Activated CD4-positive, alpha-beta T cell treated with anti-CD3 and anti-CD28 coated beads for 1 hour (primary cell): ENCODE measurements at places on chromosomes 7 and 10.

GRCh38 chr10:35372329-35372728, 36.0 kb downstream of the CCNY start:
- no peak for DNase-seq

- no peak for DNase-seq
Observed at GRCh38 chr7:108244110-108244509, 113.9 kb upstream of the LAMB4 start.

DNA sequence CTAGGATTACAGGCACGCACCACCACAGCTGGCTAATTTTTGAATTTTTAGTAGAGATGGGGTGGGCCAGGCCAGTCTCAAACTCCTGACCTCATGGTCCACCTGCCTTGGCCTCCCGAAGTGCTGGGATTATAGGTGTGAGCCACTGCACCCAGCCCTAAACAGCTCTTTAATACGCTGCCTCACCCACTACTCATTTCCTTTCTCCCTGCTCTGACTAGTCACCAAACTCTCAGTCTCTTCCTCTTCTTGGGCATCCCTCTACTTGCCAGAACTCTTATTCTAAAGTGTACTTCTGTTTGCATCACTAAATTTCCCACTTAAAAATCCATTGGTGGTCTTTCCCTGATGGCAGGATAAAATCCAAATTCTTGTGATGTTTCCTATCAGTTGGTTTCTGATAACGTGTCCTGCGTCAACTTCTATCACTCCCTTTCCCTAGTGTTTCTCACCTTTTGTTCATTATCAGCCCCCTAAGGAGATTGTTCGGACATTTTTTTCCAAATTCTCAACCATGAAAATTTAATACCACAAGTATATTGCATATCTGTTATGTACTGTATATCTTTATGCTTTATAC, 124.7 kb downstream of the CUBN start:
- no peak for DNase-seq

DNA sequence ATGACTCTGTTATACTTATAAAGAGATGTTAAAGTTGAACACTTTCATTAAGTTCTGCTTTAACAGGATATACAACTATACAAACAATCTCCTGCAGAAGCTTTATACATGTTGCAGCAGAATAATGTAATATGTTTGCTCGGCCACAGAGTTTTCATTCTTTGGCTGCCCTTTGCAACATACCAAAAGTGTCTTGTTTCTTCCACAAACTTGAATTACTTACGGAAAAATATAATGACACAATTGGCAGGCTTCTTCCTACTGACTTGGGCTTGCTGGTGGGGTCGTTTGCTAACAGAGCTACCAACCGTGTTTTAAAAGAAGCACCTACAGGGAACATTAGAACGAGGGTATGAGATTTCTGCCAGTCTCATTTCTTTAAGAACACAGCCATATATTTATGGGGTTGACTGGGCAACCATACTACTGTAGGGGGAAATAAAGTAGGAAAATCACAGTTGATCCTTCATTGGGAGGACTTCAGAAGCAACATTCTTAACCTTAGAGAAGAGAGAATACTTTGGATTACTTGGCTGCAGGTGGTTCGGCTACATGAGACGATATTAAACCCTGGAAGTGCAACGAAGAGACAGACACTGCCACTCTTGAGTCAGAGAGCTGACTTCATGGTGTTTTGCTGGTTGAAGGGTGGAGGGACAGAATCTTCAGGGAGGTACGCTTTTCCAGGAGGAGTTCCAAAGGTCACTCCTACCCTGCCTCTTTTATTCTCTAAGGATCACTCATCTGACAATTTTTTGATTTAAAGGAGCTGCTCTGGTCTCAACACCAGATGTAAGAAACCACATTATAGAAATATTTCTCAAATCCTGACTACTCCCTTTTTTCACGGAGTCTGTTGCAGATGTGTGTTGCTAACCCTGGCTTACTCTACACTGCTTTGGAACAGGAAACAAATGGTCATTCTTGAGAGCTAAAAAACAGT, 123.9 kb downstream of the SEMA3C start:
- DNase-seq: no peak

DNA sequence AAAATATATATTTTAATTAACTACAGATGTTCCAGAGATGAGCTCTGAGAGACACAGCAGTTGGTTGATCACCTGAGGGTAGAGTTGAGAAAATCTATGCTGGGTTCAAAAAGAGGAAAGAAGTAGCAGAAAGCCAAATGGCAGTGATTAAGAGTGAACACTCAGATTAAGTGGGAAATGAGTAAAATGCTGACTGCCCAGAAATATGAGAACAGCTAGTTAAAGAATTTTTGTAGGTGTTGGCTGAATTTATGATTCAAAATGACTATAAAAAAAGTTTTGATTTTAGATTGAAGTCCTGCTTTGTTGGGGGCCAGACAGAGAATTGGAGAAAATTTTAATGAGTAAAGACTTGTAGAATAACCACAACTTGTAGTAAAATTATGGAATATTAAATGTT, 9.8 kb downstream of the TCTN3 start:
- no peak for DNase-seq

DNA sequence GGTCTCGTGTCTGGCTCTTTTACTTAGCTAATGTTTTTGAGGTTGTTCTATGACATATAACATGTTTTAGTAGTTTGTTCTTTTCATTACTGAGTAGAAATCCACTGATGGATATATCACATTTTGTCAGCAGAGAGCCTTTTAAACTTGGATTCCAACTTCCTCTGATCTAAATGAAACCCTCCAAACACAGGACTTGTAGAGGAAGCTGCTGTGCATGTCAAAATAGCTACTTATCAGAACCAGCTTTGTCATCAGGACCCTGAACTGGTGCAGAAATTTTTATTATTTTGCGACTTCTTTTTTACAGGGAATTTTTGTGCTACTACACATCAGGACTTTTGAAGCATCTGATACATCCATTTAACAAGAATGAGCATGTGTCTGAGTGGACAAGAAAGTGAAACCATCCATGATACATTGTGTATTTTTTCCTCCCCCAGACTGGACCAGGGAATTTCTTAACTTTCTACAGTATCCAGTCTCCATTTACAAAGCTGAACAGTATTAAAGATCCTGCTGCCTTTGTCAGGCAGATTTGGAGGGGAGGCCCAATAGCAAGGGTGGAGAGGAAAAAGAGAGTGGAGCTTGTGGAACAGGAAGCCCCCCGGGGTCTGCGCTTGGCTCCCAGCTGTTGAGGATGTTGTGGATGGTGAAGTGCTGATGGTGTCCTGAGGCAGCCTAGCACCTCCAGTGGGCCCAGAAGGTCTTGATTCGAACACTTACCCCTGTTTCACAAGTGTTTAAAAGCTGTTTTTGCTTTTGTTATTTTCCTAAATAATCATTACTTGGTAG, 29.3 kb upstream of the MTPAP start:
- no peak for DNase-seq

DNA sequence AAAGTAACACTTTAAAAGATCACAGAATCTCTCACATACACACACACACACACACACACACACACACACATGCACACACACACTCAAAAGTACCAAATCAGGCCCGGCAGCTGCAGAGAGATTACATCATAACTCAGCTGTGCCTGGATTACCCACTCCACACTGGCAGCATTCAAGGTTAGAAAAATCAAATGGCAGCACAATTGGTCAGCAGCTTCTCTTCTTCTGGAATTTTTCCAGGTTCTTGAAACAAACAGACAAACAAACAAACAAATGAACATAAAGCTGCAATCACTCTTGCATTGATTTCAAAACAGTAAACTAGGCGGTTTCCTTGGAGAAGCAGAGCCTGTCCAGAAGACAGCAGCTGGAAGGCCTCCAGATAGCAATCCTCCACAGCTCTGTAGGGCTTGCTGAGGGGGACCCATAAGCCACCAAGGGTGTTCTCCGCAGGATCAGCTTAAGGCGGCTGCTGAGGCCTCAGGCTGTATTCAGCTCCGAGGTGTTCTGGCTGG, 24.5 kb upstream of the FAM133B start:
- no peak for DNase-seq

- DNase-seq: no peak
Observed at GRCh38 chr10:32938554-32939061, 19.4 kb downstream of the ITGB1 start.

- DNase-seq: no peak
Observed at GRCh38 chr10:19908991-19909696, 92.9 kb downstream of the PLXDC2 start.

- no peak for DNase-seq
Observed at GRCh38 chr7:139811066-139811465, 18.0 kb upstream of the TBXAS1 start.

DNA sequence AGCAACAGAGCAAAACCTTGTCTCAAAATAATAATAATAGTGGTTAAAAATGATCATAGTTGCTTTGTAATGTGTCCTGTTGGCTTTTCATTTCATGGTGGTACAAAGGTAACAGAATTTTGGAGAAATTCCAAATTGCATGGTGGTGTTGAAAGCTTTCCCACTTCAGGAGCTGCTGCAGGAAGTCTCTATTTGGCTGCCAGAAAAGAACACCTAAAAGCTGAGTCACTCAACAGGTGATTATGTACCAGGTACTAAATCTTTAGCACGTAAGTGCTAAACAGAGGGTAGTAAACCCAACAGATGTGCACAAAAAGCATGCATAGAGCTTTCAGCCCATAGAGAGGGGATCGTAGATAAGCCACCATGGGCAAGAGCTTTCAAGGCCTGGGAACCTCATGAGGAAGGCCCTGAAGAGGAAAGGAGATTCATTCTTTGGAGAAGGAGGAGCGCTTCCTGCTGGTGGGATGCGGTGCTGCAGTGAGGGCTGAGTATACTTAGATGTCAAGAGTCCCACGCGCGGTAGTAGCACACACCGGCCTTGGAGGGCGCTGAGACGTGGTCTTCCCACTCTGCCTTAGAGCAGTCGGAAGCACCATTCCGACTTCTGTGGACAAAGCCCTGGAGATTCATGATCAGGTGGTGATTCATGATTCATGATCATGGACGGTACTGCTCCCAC, 118.7 kb downstream of the RALA start:
- no peak for DNase-seq

- no peak for DNase-seq
Observed at GRCh38 chr10:11824376-11824775, 1.2 kb downstream of the PROSER2 start.

- no peak for DNase-seq
Observed at GRCh38 chr7:112881-113280, 79.5 kb upstream of the FAM20C start.

GRCh38 chr10:71218046-71218650, 5.8 kb downstream of the UNC5B start:
- DNase-seq: no peak

DNA sequence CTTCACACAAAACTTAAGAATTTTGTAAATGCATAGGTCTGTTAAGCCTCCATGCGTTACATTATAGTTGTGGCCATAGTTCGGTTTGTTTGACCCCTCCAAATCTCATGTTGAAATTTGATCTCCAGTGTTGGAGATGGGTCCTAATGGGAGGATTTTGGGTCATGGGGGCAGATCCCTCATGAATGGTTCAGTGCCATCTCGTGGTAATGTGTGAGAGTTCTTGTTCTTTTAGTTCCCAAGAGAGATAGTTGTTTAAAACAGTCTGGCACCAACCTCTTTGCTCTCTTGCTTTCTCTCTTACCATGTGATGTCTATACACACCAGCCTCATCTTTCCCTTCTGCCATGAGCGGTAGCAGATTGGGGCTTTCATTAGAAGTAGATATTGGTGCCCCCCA, 264.3 kb downstream of the TCF7L2 start:
- no peak for DNase-seq

DNA sequence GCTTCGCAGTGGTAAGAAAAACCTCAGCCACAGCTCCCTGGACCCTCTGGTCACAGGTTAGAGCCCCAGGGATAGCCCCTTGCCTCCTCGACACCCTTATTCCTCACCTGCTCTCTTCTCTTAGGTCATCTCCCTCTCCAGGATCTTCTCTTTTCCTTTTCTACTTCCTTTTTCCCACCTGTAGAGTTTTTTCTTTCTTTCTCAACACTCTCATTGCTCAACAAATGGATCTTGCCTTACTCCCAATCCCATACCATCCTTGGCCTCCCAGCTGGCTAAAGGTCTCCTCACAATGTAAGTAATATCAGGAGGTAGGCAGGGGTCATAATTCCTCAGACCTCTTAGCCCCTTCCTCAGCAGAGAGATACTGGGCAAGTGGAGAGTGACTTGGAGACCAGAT, 17.2 kb downstream of the WNT8B start:
- DNase-seq: no peak

GRCh38 chr7:99927536-99927935, 1.9 kb downstream of the GJC3 start:
- DNase-seq: no peak

DNA sequence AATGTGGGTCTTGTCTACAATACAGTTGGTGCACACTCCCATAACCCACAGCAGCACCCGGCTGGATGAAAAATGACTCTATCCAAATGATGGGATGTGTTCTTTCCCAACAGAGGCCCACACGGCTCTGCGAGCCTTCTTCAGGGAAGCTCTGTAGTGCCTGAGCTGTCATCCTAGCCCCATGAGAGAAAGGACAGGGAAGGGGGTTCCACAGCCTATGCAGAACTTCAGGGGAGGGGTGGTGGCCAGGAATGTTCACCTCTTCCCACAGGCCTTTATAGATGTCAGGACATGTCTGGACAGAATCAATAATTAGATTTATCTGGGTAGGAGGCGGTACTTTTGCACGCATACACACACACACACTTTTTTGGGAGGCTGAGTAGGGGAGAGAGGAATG, 109.0 kb downstream of the JCAD start:
- no peak for DNase-seq

DNA sequence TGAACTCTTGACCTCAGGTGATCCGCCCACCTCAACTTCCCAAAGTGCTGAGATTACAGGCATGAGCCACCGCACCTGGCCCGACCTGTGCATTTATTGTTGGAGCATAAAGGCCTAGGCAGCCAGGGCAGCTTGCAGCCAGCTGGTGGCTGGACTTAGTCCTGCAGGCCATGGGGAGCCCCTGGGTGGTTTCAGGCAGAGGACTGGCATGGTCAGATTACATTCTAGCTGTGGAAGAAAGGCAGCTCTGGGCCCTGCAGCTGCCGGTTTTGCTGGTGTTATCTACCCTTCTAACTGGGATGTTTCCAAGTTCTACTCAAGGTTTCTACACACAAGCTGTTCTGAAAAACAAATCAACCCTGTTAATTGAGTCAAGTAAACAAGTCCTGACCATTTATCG, 22.7 kb upstream of the MKRN1 start:
- no peak for DNase-seq

GRCh38 chr10:121734589-121735045, 136.4 kb upstream of the FGFR2 start:
- DNase-seq: no peak

GRCh38 chr10:71093531-71093930, 118.8 kb upstream of the UNC5B start:
- no peak for DNase-seq
